ENCODE measurements at places on chromosomes 16 and 17.

- no peak for DNase-seq
- no peak overlapping the region for H3K4me3 ChIP-seq
- H3K36me3 ChIP-seq: no peaks in the 10 kb centered on the region
- no peaks in the 10 kb centered on the region for H3K4me1 ChIP-seq
- H3K27me3 ChIP-seq: peaks cover 27% of the 10 kb centered on the region
Observed at GRCh38 chr16:82612263-82612662, 14.5 kb upstream of the CDH13 start.

- no peak overlapping the region for H3K4me3 ChIP-seq
- peaks cover 11% of the 10 kb centered on the region for H3K4me1 ChIP-seq
- no peak overlapping the region for H3K27ac ChIP-seq
- no peaks in the 10 kb centered on the region for H3K27me3 ChIP-seq
- no peak for DNase-seq
- no peaks in the 10 kb centered on the region for H3K36me3 ChIP-seq
Observed at GRCh38 chr16:12238598-12238997, 262.1 kb downstream of the SNX29 start.

DNA sequence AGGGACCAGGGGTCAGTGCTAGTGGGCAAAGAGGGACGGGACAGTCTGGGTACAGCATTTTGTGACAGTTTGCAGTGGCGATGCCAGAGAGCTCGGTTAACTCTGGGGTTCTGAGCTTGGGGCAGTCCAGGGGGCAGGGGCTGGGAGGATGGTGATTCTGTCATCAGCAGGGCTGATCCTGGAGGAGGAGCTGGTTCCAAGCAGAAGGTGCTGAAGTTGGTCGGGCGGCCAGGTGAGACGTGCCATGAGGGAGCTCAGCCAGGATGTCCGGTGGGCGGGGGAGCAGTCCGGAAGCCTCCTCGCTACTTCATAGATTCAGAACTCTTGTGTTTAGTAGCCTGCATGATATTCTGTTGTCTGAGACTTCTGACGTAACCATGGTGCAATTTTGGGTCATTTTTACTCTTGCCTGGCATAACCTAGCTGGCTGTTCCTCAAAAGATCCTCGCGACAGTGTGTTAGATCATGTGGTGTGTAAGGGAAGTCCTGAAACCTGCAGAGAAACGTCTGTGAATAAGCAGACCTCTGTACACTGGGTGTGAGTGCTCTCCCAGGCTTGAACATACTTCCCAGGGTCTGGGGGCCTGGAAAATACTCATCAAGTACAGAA is 122.0 kb downstream of the CLEC16A start:
- H3K36me3 ChIP-seq: peaks cover 12% of the 10 kb centered on the region
- H3K27me3 ChIP-seq: no peaks in the 10 kb centered on the region
- no peak overlapping the region for H3K27ac ChIP-seq
- peaks cover 18% of the 10 kb centered on the region for H3K4me1 ChIP-seq
- DNase-seq: no peak

DNA sequence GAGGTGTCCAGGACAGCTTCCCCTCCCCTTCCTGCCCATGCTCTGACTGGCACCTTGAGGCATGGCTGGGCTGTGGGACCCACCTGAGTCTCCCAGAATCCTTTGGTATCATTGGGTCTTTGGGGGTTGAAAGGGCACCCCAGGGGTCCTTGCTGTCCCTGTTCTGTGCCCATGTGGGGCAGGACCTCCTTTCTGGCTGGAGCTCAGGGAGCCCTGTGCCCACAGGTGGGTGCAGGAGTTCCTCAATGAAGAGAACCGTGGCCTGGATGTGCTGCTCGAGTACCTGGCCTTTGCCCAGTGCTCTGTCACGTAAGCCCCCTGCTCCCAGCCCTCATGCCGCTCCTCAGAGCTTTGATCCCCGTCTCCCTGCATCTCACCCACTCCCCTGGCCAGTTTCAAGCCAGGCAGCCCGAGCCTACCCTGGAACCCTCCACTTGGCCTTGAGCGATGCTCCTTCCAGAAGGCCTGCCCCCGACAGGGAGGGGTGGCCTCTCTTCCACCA is 11.8 kb downstream of the FMNL1 start:
- no peaks in the 10 kb centered on the region for H3K4me1 ChIP-seq
- no peak overlapping the region for H3K27ac ChIP-seq
- no peaks in the 10 kb centered on the region for H3K36me3 ChIP-seq
- no peak overlapping the region for H3K4me3 ChIP-seq
- H3K27me3 ChIP-seq: peaks cover 41% of the 10 kb centered on the region

DNA sequence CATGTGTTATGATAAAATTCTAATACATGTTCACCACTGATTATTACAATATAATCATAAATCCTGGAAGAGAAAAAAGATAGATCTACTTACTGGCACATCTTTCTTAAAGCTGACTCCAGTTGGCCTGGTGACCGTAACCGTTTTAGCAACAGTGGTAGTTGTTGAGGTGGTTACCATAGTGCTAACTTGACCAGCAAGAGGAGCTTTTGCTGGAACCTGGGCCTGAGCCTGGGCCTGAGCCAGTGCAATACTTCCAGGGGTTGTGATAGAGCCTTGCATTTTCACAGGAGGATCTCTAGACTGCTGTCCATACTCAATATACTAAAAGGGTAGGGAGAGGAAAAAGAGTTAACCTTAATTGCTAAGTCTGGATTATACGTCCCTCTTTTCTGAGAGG is 36.2 kb downstream of the SETD6 start:
- no peaks in the 10 kb centered on the region for H3K27me3 ChIP-seq
- DNase-seq: no peak
- no peak overlapping the region for H3K4me3 ChIP-seq
- no peak overlapping the region for H3K27ac ChIP-seq
- peaks cover 25% of the 10 kb centered on the region for H3K36me3 ChIP-seq
- no peaks in the 10 kb centered on the region for H3K4me1 ChIP-seq

- no peak for DNase-seq
- H3K27ac ChIP-seq: no peak overlapping the region
- no peak overlapping the region for H3K4me3 ChIP-seq
- no peaks in the 10 kb centered on the region for H3K27me3 ChIP-seq
- H3K36me3 ChIP-seq: no peaks in the 10 kb centered on the region
Observed at GRCh38 chr16:53519417-53520091, 16.5 kb upstream of the AKTIP start.

- peaks cover 7% of the 10 kb centered on the region for H3K4me1 ChIP-seq
- no peak for DNase-seq
- H3K4me3 ChIP-seq: peak overlapping the region; percentile 86
- H3K27me3 ChIP-seq: peaks cover 26% of the 10 kb centered on the region
Observed at GRCh38 chr17:43831633-43832032, 1.3 kb downstream of the MPP3 start.

- no peaks in the 10 kb centered on the region for H3K27me3 ChIP-seq
- no peak overlapping the region for H3K4me3 ChIP-seq
- H3K27ac ChIP-seq: no peak overlapping the region
- H3K4me1 ChIP-seq: peaks cover 23% of the 10 kb centered on the region
Observed at GRCh38 chr17:20988896-20989295, 53.9 kb downstream of the USP22 start.

- H3K4me3 ChIP-seq: peak overlapping the region; percentile 18
- H3K27ac ChIP-seq: no peak overlapping the region
- H3K4me1 ChIP-seq: peaks cover 14% of the 10 kb centered on the region
Observed at GRCh38 chr17:40224718-40225550, 5.8 kb downstream of the WIPF2 start.

GRCh38 chr17:46800573-46800972 is 17.9 kb downstream of the WNT3 start:
- no peaks in the 10 kb centered on the region for H3K4me1 ChIP-seq
- H3K27me3 ChIP-seq: peaks cover 3% of the 10 kb centered on the region
- peaks cover 4% of the 10 kb centered on the region for H3K36me3 ChIP-seq
- no peak overlapping the region for H3K4me3 ChIP-seq
- no peak overlapping the region for H3K27ac ChIP-seq

DNA sequence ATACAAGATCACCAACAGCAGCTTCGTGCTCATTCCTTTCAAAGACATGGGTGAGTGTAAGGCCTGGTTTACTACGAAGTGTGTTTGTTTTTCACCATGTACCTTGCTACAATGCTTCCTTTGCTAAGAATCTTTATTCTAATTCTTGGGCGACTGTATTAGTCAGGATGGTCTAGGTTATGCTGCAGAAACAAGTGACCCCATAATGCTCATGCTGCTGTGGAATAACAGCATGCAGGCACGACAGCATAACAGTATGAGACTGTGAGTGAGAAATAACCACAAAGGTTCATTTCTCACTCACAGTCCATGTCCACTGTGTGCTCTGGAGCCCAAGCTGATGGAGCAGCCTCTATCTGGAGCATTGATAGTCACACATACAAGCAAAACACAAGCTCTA is 38.0 kb downstream of the TMC7 start:
- no peak for DNase-seq
- H3K27ac ChIP-seq: no peak overlapping the region
- H3K27me3 ChIP-seq: no peaks in the 10 kb centered on the region
- H3K4me3 ChIP-seq: no peak overlapping the region
- no peaks in the 10 kb centered on the region for H3K4me1 ChIP-seq

- DNase-seq: no peak
- H3K36me3 ChIP-seq: no peaks in the 10 kb centered on the region
- H3K4me1 ChIP-seq: peaks cover 6% of the 10 kb centered on the region
- H3K27ac ChIP-seq: no peak overlapping the region
Observed at GRCh38 chr17:82386881-82387704, 15.5 kb downstream of the UTS2R start.

DNA sequence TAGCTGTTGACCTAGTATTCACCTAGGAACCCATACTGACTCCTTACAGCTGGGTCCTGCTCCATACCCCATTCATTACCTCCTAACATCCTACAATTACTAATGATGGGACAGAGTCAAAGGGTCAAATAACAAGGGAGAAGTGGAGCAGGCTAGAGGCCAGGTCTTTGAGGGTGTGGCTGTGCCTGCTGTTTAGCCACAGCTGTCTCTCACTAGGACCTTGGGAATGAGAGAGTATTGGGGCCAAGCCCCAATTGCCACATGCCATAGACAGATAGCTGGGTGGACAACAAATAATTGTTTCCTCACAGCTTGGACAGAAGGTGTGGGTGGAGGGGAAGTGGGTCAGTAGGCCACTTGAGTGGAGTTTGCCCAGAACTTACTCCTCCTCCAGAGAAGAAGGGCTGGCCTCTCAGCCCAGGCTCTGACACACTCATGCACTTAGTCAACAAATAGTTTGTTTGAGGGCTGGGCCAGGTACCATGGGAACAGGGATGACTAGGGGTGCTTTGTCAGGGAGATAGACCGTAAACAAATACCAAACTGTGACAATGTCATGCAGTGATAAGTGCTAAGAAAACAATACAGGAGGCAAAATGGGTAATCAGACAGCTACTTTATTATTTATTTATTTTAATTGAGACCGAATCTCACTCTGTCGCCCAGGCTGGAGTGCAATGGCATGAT is 10.2 kb upstream of the CENPT start:
- H3K27me3 ChIP-seq: no peaks in the 10 kb centered on the region
- peaks cover 12% of the 10 kb centered on the region for H3K36me3 ChIP-seq
- H3K27ac ChIP-seq: peak overlapping the region; percentile 89
- H3K4me3 ChIP-seq: peak overlapping the region; percentile 35
- no peak for DNase-seq

- no peak for DNase-seq
- no peaks in the 10 kb centered on the region for H3K27me3 ChIP-seq
- H3K4me3 ChIP-seq: no peak overlapping the region
- no peak overlapping the region for H3K27ac ChIP-seq
- peaks cover 34% of the 10 kb centered on the region for H3K36me3 ChIP-seq
- H3K4me1 ChIP-seq: peaks cover 8% of the 10 kb centered on the region
Observed at GRCh38 chr17:81270279-81270678, 24.8 kb downstream of the SLC38A10 start.

GRCh38 chr17:34009912-34010311 is 245.2 kb upstream of the CCL2 start:
- no peak overlapping the region for H3K27ac ChIP-seq
- H3K4me1 ChIP-seq: no peaks in the 10 kb centered on the region
- H3K36me3 ChIP-seq: no peaks in the 10 kb centered on the region
- H3K27me3 ChIP-seq: peaks cover 3% of the 10 kb centered on the region
- no peak overlapping the region for H3K4me3 ChIP-seq

DNA sequence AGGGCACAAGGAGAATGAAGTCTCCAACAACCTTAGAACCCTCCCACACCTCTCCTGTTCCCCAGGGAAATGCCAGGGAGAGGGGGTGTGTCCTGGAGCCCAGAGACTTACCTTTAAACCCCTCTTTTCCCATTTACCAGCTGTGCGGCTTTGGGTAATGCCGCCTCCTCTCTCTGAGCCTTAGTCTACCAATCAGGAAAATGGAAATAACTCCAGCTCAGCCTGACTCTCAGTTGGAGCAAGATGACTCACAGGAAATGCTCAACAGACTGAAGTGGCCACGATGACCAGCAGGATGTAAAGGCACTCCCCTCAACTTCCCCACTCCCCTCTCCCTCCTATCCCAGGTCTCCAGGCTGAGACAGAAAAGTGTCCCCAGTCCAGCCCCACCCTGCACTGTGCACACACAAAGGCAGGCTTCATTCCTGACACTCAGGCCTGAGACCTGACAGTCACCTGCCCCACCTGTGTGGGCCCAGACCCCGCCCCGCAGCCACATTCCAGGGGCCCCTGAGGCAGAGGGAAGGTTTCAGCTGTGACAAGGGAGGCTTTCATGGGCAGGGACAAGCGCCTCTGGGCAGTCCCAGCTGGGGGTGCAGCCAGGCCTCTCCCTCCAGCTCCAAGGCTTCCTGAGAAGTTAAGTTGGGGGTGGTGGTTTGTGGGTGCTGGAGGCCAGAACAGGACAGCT is 3.0 kb upstream of the KRT15 start:
- peaks cover 15% of the 10 kb centered on the region for H3K27me3 ChIP-seq
- peaks cover 18% of the 10 kb centered on the region for H3K36me3 ChIP-seq
- H3K4me3 ChIP-seq: peak overlapping the region; percentile 89

DNA sequence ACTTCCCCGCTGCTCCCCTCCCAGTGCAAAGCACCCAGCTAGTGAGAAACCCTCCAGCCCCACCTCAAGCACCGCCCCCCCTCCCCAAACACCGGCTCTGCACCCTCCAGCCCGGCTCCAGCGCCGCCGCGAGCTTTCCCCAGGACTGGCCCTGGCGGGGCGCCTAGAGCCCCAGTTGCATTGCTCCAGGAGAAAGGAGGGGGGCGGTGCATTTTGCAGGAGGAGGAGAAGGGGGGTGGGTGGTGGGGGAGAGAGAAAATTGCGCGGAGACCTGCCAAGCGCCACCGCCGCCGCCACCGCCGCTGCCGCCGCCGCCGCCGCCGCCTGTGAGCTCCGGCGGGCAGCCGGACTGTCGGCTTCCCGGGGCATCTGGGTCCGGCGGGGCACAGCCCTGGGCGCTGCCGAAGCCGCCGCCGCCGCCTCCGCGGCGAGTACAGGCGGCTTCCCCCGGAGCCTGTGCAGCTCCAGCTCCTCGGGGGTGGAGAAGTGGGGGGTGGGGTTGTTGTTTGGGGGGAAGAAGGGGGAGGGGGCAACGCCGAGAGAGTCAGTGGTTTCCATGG is 333 bp upstream of the NOG start:
- no peaks in the 10 kb centered on the region for H3K36me3 ChIP-seq
- H3K27ac ChIP-seq: peak overlapping the region; percentile 43
- DNase-seq: peak; percentile 76
- peaks cover 67% of the 10 kb centered on the region for H3K27me3 ChIP-seq
- H3K4me1 ChIP-seq: peaks cover 11% of the 10 kb centered on the region
- H3K4me3 ChIP-seq: peak overlapping the region; percentile 89

GRCh38 chr17:29160253-29160652 is 19.9 kb downstream of the MYO18A start:
- H3K36me3 ChIP-seq: peaks cover 6% of the 10 kb centered on the region
- H3K4me1 ChIP-seq: peaks cover 48% of the 10 kb centered on the region
- no peaks in the 10 kb centered on the region for H3K27me3 ChIP-seq
- DNase-seq: no peak
- H3K4me3 ChIP-seq: no peak overlapping the region

Data from type B pancreatic cell (in vitro differentiated cells).